HuH-7 (cell line): ENCODE measurements at places on chromosomes 3 and 15.

- no peak for DNase-seq
Measured at GRCh38 chr15:59159210-59159609, 47.4 kb upstream of the LDHAL6B start.

- DNase-seq, result no peak
Measured at GRCh38 chr3:134641671-134642300, 9.0 kb downstream of the KY start.

DNA sequence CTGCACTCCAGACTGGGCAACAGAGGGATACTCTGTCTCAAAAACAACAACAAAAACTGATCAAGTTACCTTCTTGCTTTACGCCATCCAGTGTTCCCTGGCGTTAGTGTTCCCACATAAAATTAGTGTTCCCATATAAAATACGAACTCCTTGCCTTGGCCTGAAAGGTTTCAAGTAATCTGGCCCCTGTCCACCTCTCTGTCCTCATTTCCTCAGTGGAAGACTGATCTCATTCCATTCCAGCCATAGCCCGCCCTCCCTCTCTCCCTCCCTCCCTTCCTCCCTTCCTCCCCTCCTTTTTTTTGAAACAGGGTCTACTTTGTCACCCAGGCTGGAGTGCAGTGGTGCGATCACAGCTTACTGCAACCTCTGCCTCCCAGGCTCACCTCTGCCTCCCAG is 2.8 kb upstream of the CAND2 start:
- no peak for DNase-seq

DNA sequence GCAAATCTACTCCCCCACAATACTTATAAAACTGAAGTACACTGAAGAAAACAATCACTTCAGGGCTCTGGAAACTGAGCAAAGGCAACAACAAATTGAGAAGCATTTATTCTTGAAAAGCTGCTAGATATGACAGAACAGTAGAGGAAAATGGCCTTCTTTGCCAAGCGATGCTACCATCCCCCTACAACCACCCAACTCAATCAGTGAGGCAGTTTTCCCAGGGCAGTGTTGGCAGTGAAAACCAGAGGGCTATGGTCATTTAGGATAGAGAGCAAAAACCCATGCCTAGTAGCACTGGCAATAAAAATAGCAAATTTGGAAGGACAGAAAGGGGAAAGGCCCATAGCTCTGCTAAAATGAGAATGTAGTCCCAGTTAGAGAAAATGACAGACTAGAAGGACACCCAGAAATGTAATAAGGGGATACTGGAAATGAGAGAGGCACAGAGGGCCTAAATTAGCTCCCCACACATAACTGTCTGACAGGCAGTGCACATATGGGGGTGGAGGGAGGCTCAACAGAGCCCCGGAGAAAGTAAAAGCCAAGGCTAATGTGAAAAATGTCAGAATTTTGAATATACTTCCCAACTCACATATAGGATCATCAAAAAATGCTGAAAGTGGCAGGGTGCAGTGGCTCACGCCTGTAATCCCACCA is 143.5 kb downstream of the GSK3B start:
- DNase-seq, result no peak

DNA sequence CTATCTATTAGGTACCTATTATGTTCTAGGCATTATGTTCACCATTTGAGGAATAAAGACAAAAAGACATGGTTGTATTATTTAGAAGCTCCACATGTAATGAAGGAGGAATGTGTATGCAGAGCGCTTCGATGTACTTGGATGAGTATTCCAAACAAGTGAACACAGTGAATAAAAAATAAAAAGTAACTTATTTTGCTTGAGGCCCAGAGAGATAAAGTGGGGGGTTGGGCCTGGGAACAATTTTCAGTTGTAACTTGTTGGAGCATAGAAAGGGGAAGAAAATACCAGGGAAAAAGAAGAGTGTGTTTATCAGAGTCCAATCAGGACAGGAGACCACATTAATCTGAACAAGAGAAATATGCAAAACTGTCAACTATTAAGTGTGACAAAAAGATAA is 445.7 kb upstream of the BCHE start:
- no peak for DNase-seq

GRCh38 chr15:28912422-28912821 is 26.6 kb downstream of the APBA2 start:
- no peak for DNase-seq

GRCh38 chr3:179716811-179717210 is 64.0 kb downstream of the USP13 start:
- no peak for DNase-seq

GRCh38 chr15:66919421-66919820 is 146.0 kb upstream of the SMAD3 start:
- DNase-seq, result no peak

- DNase-seq, result no peak
Measured at GRCh38 chr3:190116551-190117067, 4.1 kb downstream of the P3H2 start.

DNA sequence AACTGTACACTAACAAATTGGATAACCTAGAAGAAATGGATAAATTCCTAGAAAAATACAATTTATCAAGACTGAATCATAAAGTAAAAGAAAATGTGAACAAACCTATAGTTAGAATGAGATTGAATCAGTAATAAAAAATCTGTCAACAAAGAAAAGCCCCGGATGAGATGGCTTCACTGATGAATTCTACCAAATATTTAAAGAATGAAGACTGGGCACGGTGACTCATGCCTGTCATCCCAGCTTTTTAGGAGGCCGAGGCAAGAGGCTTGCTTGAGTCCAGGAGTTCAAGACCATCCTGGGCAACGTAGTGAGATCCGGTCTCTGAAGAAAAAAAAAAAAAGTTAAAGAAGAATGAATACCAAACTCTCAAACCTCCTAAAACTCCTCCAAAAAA is 17.7 kb upstream of the AP4E1 start:
- no peak for DNase-seq

- no peak for DNase-seq
Measured at GRCh38 chr15:74432271-74432967, 1.3 kb downstream of the SEMA7A start.

DNA sequence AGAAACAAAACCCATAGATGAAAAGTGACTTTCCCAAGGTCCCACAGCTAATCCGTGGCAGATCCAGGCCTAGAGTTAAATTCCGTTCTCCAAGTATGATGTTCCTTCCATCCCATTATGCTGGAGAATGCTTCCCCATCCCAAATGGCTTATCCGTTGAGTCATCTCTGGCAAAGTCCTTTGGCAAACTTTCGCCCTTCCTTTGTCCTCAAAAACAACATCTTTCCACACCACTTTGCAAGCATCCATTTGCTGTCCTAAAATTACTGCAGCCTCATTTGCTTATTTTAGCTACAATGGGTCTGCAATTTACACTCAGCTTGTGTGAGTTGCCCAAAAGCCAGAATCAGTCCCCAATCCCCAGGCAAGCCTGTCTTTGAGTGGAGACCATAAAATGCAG is 304.0 kb upstream of the TLE3 start:
- no peak for DNase-seq

GRCh38 chr15:71002316-71002715 is 109.7 kb downstream of the LRRC49 start:
- no peak for DNase-seq

DNA sequence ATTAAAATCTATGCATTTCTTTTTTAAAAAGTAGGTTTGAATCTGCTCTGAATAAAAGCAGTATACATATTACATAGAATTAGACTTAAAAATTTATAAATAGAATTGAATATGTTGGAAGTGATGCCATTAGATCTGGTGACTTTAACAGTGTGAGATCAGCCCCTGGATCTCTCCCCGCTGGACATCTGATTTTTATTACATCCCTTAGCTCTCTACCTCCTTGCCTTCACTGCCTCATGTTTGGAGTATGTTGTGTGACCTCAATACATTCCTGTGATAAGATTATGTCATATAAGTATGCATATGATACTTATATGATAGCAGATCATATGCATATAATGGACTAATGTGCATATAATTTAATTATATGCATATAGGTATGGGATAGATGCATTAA is 643.4 kb upstream of the NR2F2 start:
- DNase-seq, result no peak

GRCh38 chr3:101270149-101270548 is 50.2 kb downstream of the IMPG2 start:
- no peak for DNase-seq

GRCh38 chr3:131110087-131110486 is 83.4 kb downstream of the NEK11 start:
- DNase-seq, result no peak

DNA sequence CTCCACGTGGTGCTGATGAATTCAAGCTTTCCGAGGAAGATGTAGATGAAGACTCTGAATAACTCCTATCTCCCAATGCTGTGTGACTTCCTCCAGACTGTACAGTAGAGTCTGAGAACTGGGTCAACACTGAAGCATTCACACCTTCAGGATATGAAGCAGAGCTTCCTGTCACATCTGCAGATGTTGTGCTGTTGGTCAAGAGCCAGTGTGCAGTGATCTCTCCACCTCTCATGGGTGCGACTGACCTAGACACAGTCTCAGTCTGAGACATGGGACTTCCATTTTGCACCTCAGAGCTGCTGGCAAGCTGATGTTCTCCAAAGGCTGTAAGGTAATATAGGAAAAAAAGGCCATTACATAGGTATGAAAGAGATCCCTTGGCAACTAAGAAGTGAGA is 36.5 kb downstream of the HEG1 start:
- no peak for DNase-seq

DNA sequence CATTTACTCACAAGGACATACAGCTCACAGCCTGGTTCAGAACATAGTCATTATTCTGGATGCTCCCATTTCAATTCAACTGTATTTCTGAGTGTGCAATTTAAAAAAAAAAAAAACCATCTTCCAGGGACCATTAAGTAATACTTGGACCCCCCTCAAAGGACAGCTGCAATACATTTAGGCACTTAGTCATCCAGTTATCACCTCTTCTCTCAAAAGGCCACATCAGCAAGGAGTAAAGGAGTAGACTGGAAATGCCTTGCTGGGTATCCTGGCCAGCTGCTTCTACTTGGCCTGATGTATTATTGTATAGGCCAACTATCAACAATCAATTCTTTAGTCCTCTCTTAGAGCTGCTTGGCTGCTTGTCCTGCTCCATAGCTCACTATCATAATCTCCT is 211.4 kb upstream of the SETMAR start:
- no peak for DNase-seq

DNA sequence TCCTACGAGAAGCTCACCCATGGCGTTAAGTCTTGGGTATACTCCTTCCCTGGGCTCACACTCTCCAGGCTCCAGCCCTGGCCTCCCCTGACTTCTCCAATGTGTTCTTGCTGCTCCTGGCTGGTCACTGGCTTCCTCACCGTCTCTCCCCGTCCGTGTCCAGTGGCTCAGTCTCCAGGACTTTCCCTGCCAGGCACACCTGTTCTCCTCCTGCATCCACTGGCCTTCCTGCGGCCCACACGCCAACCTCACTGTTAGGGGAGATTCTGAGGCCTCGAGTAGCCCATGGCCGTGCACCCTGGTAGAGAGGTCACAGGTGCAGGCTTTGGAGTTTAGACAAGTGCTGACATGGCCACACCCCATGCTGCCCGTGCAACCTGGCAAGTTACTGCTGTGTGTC is 91.9 kb upstream of the SNRPA1 start:
- no peak for DNase-seq

DNA sequence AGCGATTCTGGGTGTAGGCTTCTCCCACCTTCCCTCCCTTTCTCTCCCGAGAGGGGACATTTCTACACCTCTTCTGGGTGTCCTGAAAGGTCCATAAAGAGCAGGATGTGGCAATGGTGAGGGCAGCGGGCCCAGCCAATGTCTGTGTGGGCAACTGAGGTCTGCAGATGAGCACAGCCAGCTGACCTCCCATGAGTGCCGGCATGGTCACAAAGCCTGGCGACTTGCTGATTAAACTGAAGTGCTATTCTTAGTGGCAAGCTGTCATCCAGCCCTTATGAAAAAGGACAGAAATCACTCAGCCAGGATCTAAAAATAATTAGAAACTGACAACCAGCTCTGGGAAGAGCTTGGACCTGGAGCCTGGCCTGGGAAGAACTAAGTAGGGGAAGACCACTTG is 124.3 kb upstream of the RGMA start:
- no peak for DNase-seq

DNA sequence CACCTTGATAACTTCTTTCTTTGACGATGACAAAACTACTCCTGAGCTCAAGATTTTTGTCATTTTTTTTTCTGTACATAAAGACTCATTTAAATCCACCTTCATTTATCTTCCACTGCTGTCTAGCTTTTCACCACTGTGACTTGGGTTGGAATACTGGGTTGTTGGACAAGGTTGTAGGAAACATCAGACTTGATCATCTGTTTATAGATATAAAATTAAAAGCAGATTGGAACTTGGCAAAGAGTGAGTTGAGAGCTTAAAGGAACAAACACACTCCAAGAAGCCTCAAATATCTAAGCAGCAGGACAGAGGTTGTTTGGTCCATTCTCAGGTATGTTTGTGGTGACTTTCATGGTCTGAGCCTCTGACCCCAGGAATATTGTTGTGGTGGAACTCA is 141.7 kb upstream of the NDN start:
- no peak for DNase-seq

DNA sequence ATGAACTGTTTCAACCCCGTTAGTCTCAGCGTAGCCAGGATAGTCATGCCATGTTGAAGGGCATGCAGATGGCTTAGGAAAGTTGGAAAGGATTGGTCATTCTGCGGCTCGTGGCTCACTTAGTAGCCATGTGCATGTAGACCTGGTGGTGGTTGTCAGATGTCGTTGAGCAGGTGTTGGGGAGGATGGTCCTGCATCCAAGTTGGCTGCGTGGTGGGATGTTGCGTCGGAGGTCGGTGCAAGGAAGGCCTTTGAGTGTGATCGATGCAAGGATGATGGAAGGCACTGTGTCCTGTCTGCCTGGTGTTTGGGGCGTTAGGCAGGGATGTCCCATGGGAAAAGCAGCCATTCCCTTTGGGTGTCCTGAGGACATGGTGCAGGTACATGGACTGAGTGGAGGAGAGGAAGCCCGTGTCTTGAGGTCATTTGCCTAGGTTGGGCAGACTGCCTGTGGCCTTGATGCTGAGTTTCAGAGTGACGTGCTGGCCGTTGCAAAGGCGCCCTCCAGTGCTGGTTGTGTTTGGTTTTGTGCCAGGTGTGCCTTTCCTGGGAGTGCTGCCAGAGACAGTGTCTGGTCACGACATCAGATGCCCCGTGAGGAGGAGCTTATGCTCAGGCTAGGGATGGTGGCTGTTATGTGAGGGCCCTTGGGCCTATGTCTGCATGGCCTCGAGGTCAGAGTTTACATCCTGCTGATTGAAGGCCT is 103.4 kb downstream of the SNRPN start:
- DNase-seq, result no peak

GRCh38 chr15:79028411-79028964 is 62.1 kb downstream of the RASGRF1 start:
- DNase-seq, result peak; percentile 72

DNA sequence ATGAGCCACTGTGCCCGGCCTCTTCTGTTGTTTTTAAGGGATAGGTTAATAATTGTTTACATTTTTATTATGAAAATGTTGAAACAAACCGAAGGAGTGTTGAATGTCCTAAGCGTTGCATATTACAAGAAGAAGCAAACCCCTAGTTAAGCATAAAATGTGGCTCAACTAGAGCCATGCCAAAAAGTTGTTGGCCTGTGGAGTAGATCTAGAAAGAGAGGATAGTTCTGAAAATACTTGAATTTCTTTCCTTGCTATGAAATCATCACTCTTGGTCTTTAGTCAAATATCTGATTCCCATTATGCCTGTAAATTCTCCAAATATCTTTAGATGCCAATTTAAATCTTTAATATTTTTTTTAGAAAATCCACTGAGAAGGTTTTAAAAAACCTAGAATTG is 12.8 kb downstream of the RBP2 start:
- no peak for DNase-seq
